ENCODE measurements at places on chromosomes 1 and 21.

DNA sequence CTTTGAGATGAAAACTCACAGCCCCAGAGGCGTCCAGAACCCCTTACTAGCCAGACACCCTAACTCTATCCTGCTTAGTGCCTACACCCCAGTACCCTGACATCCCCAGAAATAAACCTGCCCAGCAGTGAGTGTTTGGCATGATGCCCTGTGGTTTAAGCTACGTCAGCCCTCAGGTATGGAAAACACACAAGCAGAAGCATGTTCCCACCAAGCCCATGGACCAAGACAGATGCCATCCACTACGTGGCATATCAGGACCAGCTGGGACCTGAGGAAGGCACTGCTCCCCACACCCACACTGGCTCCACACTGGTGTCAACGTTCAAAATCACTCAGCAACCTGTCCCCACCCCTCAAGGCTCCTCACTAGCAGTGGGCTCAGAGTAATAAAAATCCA lies 116.4 kb downstream of the SYT2 start:
- DNase-seq, result no peak

DNA sequence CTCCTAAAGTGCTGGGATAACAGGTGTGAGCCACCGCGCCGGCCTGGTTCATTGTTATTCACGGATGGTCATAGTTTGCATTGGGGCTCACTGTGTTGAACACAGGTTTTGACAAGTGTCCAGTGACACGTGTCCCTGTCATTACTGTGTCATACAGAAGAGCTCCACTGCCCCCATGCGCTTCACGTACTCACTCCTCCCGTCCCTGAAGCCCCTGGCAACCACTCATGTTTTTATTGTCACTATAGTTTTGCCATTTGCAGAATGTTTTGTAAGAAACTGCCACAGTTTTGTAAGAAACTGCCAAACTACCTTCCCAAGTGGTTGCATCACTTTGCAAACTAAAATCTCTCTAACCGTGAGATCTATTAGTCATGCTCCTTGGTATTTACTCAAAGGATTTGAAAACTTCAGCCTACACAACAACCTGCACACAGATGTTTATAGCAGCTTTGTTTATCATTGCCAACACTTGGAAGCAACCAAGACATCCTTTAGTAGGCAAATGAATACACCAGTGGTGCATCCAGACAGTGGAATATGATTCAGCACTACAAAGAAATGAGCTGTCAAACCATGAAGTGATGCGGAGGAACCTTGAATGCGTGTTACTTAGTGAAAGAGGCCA lies 163.2 kb upstream of the COL6A1 start:
- no peak for DNase-seq

GRCh38 chr1:37177230-37177864 lies 143.0 kb upstream of the GRIK3 start:
- DNase-seq, result no peak

GRCh38 chr1:185964946-185965345 lies 230.8 kb downstream of the HMCN1 start:
- DNase-seq, result no peak

DNA sequence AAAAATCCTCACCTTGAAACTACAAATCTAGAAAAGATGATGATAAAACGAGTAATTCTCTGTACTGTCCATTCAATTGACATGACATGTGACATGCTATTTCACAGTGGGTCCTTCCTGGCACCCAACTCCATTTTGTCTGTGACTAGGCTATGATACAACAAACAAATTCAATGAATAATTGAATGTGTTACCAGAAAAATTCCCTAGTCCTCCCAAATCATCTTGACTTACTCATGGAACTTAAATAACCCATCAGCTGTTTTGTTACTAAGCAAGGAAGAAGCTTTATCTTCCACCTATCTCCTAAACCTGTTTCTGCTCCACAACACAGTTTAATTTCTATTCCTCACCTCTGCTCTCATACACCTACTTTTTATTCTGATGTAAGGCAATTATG lies 30.4 kb downstream of the B3GALNT2 start:
- DNase-seq, result no peak

DNA sequence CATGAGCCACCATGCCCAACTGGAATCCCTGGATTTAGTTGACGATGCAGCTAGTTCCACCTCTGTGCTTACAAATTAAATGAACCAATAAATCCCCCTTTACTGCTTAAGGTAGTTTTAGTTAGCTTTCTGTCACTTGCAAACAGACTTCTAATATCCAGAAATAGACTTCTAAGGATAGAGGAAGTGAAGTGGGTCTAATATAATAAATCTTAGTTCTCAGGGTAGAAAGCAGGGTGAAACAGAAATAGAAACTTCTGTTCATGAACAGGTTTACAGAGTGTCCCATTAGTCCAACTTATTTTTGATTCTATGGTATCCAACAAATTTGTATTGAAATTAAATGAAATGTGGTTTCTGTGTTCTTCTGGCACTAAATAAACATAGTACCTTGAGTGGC lies 20.1 kb downstream of the BCAS2 start:
- no peak for DNase-seq

DNA sequence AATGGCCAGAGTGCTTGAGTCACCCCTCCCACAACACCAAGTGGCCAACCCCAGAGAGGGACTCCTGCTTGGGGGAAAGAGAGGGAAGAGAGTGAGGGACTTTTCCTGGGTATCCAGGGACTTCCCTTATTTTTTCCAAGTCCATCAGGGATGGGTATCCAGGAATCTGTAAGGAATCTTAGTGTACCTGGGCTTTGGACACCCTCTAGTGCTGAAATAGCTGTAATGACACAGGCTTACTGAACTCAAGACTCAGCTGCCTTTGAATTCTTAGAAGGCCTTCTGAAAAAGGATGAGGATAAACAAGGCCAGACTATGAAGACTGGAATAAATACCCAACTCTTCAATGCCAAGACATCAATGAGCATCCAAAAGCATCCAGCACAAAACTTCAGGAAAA lies 12.0 kb downstream of the TSHB start:
- no peak for DNase-seq

DNA sequence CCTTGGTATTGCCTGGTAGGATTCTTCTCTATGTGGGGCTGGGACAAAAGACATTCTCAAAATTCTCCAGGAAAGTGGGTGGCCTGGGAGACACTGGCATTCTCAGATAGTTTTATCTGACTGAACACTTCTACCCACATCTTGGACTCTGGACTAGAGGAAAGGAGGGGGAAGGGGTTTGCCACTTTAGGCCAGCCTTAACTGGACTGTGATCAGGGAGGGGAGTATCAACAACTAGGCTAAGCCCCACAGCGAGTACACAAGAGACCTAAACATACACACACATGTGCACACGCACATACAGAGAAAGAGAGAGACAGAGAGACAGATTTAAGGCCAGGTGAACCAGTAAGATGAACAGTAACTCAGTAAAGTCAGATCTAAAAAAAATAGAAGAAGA lies 1.2 kb upstream of the SEMA6C start:
- no peak for DNase-seq

DNA sequence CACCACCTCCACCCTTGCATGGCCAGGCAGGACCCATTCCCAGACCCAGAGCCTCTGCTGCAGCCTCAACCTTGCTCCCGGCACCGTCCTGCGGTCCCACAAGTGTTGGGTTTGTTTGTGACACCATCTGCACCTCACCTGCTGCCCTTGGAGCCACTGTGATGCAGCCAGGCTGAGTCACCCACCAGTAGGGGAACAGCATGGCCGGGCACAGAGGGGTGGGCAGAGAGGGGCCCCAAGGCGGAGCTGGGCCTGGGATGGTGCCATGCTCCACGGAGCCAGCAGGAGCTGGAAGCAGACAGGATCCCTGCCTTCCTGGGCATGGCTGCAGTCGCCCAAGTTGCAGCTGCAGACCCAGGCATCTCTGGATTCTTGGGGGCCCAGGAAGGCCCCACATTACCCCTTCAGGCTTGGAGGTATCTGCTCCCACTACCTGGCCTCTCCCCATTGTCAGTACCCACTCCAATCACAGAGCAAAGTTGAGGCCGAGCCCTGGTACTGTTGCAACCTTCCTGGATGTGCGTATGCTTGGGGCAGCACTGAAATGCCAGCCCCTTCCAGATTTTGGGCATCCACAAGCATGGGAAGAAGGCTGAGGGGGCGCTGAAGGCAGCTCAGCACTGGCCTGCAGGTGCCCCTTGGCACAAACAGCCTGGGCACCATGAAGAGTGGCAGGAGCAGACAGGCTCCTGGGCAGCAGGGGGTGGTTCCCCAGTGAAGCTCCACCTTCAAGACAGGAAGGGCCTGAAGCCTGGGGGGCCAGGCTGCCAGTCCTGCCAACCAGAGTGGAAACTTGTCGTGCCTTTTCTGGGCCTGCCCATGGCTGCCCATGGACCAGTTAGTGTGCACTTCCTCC lies 172.8 kb downstream of the MATN1 start:
- no peak for DNase-seq

DNA sequence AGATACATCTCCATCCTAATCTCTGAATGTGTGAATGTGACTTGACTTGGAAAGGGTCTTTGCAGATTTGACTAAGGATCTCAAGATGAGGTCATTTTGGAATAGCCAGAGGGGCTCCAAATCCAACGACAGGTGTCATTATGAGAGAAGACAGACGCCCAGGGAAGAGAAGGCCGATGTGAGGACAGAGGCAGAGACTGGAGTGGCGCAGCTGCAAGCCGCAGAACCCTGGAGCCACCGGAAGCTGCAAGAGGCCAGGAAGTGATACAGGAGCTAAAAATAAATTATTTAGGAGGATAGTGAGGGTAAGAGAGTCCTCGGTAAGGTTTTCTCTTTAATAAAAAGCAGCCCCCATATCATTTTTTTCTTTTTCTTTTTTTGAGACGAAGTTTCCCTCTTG lies 9.7 kb upstream of the AADACL4 start:
- no peak for DNase-seq

DNA sequence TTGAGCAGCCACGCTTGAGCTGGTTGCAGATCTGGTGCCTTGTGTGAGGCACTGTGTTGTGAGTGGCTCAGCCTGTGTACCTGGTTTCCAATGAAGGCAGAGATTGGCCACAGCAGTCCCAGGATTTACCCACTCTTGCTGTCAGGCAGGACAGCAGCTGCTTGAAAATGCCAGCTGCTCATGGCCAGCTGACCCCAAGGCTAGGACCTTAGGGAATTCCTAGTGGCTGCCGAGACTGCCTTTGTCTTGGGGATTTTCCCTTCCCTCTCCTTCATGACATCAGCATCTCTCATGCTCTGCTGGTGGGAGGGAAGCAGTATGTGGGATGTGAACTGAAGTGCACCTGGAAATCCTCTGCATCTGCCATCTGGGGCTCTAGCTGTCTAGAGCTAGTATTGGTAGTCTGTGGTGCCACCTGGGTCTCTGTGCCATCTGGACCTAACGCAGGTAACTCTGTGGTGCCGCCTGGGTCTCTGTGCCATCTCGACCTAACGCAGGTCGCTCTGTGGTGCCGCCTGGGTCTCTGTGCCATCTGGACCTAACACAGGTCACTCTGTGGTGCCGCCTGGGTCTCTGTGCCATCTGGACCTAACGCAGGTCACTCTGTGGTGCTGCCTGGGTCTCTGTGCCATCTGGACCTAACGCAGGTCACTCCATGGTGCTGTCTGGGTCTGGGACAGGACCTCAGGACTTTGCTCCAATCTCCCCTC lies 3.8 kb upstream of the LRRC47 start:
- no peak for DNase-seq

DNA sequence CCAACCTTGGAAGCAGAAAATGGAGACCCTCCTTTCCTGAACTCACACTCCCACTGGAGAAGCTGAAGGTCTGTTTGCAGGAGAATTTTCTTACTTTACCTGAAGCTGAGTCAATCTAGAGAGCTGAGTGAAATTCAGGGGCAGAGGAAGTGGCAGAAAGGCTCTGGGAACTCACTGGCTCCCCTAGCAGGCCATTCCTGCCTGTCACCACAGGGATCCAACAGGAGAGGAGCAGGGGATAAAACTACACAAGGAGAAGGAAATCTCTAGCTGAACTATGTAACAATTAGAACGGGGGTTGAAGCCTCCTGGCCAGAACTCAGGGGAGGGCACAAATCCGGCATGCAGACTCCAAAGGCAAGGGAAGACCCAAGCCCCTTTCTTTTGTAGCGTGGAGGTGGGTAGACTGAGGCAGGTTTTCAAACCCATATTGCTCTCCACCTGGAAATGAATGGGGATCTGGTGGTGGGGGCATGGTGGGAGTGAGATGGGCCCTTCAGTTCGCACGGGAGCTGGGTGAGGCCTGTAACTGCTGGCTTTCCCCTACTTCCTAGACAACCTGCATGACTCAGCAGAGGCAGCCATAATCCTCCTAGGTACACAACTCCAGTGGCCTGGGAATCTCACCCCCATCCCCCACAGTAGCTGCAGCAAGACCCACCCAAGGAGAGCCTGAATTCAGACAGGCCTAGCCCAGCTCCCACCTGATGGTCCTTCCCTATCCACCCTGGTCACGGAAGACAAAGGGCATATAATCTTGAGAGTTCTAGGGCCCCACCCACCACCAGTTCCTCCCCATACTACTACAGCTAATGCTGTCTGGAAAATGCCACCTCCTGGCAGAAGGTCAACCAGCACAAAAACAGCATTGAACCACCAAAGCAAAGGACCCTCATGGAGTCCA lies 158.1 kb downstream of the LTN1 start:
- no peak for DNase-seq

- DNase-seq, result no peak
Measured at GRCh38 chr1:197838836-197839235, 63.6 kb upstream of the DENND1B start.

- no peak for DNase-seq
Measured at GRCh38 chr1:85047472-85048295, 616 bp downstream of the MCOLN3 start.

- no peak for DNase-seq
Measured at GRCh38 chr1:227390525-227390924, 72.2 kb upstream of the CDC42BPA start.

DNA sequence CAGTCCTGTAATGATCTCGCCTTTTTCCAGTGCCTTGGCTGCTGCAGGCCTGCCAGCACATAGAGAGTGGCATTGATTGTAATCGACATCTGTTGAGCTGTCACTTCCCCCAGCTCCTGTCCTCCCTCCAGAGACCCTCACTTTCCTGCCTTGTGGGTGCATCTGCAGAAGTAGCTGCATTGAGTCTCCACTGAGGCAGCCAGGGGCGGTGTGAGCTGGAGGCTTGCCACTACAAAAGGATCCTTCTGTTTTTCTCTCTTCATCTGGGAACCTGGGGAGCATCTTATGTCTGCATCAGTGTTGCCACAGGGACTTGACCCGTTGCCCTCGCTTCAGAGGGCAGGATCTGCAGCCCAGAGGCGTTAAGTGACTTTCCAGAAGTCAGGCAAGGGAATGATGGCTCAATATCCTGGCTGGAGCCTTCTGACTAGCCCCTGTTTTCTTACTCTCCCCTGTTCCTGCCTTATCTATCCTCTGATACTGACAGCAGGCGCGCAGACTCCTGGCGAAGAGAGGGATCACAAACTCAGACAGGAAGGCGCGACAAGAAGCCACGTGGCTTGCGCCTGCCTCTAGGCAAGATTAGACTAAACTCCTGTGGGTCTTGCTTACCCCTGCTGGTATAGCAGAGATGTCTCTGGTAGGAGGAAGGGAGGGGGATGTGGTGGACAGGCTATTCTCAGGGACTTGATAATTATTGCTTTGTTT lies 13.3 kb upstream of the FMOD start:
- no peak for DNase-seq

- no peak for DNase-seq
Measured at GRCh38 chr21:38282921-38283320, 26.1 kb downstream of the KCNJ15 start.

All from effector CD4-positive, alpha-beta T cell (primary cell).